ENCODE measurements at places on chromosomes 4 and X. TPM values are rescaled to one million over a fixed set of nuclear protein-coding genes. Genes with fewer than 3 reads are reported as not detected.

Gene ARHGAP24
- total RNA-seq = 105 TPM

Gene PDCL2
- not detected for total RNA-seq

Gene NHSL2
- total RNA-seq = 18.9 TPM

Gene NKX1-1
- not detected for total RNA-seq

Gene TACR3
- not detected for total RNA-seq

Measured in mammary microvascular endothelial cell (primary cell).